Aorta (tissue), 5 donors: ENCODE measurements at places on chromosomes 11 and 22.

- no peak for DNase-seq
These were observed at the start of gene ACRV1 for GRCh38 chr11:125680747-125681146. Gene ACRV1, minus strand, starts transcription at chr11:125680847. Its CDS starts 67 bp downstream, at chr11:125680780.

- peak; percentile 56 for DNase-seq
These were observed 213.1 kb downstream of the INSC start for GRCh38 chr11:15327786-15328231.

- no peak for DNase-seq
These were observed 21.8 kb upstream of the CSF2RB start for GRCh38 chr22:36891646-36892045.

GRCh38 chr11:19607656-19608360 is 104.8 kb upstream of the NAV2 start:
- no peak for DNase-seq

GRCh38 chr11:35523331-35523768 is 2.1 kb downstream of the PAMR1 start:
- no peak for DNase-seq

DNA sequence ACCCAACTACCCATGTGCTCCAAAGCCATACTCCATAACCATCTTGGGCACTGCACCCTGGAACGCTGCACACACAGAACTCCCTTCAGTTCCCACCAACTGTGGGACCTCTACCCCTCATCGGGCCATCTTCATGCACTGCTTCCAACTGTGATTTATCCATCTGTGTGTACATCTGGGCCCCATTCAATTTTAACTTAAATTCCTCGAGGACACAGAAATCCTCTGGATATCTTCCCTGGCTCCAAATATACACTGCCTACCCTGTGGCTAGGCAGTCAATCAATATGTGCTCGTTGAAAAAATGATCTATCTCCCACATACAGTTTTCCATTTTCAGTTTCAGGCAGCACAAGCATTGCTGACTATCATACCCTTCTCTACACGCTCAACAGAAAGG is 4.9 kb downstream of the FEZ1 start:
- no peak for DNase-seq

DNA sequence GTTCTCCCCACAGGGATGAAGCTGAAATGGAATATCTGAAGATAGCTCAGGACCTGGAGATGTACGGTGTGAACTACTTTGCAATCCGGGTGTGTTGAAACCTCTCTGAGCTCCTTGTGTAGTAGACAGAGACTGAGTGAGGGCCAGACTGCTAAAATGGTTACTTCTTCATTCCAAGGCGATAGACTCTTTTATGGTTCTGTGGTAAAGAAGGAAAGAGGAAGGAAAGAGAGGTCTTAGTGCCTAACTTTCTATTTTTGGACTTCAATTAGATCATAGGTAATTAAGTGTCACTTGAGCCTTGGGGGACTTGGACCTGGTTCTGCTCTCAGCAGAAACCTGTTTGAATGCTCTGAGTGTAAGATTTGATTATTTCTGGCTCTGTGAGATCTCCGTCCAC is 54.7 kb downstream of the NF2 start:
- no peak for DNase-seq

- DNase-seq = no peak
These were observed 26.2 kb downstream of the SPATA19 start for GRCh38 chr11:133819114-133819513.

- DNase-seq = no peak
These were observed 102.7 kb downstream of the MRTFA start for GRCh38 chr22:40533712-40534378.

DNA sequence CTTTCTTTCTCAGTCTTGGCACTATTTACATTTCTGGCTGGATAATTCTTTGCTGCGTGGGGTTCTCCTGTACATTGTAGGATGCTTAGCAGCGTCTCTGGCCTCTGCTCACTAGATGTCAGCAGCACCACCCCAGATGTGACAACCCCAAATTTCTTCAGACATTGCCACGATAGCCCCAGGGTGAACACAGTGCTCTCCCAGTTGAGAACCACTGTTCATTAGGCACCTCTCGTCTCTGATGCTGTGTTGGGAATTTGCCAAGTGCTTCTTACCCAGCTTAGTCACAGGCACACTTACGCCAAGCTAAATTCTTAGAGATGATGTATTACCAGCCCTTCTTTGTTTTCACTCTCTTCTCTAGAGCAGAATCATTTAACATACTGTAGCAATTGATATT is 9.4 kb downstream of the TRIM6 start:
- DNase-seq = no peak

GRCh38 chr22:45781459-45781858 is 109.8 kb downstream of the ATXN10 start:
- DNase-seq = no peak

DNA sequence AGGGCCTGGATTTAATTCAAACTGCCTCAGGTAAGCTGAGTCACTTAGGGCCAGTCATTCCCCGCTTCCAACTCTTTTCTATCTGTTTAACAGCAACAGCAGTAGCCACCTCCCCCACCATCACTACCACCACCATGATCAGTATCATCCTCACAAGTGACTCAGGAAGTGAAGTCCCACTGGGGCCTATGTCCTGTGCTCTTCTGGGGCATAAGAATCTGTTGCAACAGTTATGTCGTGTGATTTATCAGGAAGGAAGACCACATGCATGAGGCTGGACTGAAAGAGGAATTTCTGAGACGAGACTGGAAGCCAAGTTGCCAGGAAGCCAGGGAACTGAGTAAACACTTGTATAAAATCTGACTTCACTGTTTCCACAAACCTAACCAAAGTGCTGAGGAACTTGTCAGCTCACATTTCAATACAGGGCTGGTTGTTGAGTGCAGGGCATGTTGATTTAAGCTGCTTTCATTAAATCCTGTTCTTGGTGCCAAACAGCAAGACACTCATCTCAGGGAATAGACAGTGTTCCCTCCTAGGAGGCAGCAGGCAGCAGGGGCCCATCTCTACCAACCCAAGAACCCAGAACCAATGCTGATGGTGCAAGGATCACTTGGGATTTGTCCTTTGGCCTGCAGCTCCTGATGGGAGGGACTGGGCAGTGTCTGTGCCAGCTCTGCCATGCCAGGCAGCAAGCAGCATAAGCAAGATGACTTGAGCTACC is 226.7 kb upstream of the NARS2 start:
- no peak for DNase-seq

DNA sequence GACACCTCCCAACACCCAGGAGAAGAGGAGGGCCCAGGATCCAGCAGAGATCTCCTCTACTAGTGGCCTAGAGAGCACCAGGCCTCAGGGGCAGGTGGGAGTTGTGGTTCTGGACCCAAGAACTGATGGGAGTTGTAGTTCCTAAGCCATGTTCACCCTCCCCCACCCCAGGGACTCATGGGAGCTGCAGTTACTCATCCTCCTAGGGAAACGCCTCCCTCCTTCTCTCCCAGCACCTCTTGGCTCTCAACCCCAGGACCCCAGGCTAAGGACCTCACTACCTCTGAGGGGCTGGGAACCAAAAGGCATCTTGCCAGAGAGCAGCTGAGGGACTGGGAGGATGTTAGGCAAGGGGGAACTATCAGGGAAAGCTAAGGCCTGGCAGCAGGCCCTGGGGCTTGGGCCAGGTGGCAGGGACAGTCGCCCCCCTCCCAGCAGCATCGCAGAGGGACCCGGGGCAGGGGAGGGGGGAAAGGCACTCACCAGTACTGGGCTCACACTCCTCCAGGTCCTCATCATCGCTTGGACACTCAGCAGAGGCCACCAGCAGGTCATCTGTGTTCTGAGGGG is 28.9 kb downstream of the SLC22A12 start:
- no peak for DNase-seq

GRCh38 chr11:101726988-101727387 is 143.2 kb upstream of the TRPC6 start:
- DNase-seq = no peak

DNA sequence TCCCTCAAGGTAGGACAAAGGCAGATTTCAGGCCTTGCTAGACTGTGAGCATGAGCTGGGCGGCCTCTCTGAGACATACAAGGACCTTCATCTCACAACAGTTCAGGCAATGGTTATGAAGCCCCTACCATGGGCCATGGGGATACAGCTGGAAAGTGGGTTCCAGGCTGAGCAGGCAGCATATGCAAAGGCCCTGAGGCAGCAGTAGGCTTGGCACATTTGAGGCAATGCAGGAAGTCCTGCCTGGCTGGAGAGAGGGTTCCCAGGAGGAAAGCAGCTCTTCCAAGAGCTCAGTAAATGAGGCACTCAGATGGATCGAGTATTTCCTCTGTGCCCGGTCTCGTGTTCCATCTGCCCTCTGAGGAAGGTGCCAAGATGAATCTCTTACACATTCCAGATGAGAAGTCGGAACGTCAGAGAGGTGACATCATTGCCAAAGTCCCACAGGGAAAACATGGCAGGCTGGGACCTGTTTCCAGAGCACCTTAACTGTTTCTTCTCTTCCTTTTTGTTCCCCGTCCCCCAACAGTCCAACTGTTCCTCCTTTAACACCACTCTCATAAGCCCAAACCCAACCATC is 388.6 kb downstream of the MN1 start:
- DNase-seq = no peak

DNA sequence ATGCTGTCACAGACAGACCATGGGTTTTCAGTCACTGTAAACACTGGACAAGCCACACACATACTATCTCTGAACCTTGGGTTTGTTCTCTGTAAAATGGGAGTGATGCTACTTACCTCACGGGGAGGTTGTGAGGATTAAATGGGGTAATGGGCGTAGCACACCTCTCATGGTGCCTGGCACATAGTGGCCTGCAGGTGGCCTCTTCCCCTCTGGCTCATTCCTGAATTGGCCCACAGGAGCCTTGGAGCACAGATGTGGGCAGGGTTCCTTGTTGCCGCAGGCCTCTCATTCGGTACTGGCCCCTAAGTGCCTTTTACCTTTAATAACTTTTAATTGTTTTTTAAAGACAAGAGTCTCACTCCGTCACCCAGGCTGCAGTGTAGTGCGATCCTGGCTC is 11.7 kb downstream of the MICAL2 start:
- no peak for DNase-seq

DNA sequence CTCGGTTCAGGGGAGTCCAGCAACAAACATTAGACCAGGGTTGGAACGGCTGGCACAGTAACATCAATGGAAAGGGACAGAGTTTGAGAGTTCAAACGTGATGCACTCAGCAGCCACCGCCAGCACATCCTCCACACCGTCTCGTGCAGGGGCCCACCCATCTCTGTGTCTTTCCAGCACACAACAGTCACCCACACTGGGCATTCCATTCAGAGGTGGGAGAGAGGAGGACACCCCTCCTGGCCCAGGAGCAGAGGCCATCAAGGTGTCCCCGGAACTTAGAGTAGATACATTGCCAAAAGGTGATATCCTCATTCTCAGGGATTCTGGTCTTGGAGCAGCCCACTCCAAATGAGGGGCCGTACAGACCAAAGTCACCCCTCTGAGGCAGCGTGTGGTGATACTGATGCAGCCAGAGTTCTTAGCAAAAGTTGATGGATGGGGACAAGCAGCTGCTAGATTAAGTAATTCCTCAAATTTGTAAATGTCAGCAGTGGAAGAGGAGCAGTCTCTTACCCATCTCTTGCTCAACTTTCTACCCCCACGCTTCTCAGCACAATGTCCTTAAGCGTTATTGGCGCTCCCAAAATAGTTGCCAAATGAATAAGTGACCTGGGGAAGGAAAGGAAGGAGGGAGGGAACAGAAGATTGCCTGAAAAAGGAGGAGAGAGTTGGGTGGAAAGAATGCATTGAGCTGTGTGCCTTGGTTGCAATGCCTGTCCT is 5.5 kb downstream of the SNAP29 start:
- DNase-seq = no peak

GRCh38 chr11:73353422-73353821 is 22.8 kb upstream of the RELT start:
- DNase-seq = no peak

DNA sequence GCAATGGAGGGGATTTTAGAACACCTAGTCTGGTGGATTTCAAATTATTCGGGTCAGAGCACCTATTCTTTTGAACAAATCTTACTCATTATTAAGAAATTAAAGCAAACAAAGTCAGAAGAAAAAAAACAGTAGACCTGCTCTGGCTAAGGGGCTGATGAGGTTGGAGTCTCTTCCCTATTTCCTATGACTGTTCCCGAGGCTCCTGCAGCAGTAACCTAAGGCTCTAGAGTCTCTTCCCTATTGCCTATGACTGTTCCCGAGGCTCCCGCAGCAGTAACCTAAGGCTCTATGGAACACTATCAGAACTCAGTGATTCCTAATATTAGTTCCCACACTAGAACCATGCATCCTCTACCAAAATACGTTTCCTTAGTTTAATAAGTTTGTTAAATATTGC is 607.9 kb downstream of the NTM start:
- no peak for DNase-seq

GRCh38 chr22:24039046-24039445 is 27.9 kb downstream of the CABIN1 start:
- DNase-seq = no peak

- DNase-seq = no peak
These were observed 9.8 kb downstream of the CSF2RB start for GRCh38 chr22:36923131-36923788.

DNA sequence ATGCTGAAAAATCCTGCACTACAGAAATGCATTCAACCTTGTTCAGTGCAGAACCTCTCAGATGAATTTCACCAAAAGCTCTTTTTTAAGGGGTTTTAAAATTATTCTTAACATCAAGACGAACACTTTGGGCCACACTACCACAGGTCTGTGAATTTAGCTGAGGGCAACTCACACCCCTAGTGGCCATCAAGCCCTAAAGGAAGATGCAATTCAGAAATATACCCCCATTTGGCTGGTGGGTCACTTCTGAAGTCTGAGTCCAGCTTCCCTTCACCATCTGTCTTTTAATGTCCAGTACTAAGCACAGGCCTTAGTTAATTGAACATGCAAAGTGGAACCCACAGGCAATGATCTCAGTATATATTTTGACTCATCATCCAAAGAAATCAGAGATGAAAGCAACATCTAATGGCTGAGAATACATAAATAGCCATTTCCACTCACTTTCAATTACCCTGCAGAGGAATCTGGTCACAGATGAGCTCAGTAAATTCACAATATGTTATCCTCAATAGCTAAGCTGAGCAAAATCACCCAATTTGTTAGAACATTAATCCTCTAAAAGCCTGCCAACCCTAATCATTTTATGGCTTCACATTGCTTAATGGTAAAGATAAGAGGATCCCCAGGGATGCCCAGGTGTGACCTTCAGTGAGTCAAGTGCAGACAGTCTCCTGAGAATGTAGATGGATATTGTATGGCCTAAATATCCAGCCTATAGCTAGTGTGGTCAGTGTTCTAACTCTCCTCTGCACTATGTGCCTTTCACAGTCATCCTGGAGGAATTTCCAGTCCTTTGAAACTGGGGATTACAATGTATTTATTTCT is 50.3 kb downstream of the FAM76B start:
- no peak for DNase-seq

GRCh38 chr11:1308743-1309497 is 512 bp downstream of the TOLLIP start:
- no peak for DNase-seq
